SJCRH30 (cell line): ENCODE measurements at places on chromosomes 12 and 14. TPM values are rescaled to one million over a fixed set of nuclear protein-coding genes. Genes with fewer than 3 reads are reported as not detected.

DNA sequence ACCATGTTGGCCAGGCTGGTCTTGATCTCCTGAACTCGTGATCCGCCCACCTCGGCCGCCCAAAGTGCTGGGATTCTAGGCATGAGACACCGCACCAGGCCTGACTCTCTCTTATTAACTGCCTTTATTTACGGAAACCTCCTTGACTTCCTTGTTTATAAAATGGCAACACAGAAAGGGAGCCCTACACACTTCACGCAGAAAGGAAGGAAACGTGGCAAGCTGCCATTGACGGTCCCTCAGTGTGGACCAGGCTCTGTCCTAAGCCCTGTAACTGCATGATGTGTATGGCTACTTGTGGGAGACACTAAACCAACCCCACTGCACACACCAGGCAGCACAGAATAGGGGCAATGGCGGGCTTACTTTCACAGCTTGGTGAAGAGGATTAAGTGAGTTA is 11.7 kb downstream of the CINP start:
- no peak for DNase-seq
- no peak overlapping the region for H3K27ac ChIP-seq
- no peak overlapping the region for H3K4me3 ChIP-seq
- no peaks in the 10 kb centered on the region for H3K4me1 ChIP-seq

DNA sequence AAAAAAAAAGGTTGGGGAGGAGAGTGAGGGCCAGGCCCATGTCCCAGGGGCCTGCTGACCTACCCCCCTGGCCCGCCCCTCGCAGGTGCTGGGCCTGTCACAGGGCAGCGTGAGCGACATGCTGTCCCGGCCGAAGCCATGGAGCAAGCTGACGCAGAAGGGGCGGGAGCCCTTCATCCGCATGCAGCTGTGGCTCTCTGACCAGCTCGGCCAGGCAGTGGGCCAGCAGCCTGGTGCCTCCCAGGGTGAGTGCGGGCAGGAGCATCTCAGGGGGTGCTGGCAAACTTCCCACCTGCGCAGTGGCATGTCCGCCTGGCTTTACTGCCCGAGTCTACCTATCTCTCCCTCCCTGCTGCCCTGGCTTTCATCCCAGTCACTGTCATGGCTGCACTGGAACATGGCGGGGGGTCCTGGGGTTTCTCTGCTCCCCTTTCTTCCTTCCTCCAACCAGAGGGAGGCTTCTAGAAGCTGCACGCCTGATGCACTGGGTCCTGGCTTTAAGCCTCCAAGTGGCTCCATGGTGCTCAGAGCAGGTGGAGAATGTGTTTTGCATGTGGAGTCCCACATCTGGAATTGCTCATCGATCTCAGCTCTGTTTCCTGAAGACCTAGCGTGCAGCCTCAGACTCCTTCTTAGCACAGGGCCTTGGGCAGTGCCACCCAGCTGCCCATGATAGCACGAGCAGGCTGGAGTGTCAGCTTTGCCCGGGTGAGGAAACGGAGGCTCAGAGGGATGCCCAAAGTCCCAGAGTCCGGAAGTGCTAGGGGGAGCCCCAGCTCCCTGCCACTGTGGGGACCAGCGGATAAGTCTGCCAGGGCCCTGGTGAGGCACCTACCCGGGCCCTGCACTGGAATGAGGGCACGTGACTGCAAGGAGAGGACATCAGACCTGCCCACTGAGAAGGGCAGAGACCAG is 46.3 kb downstream of the PHETA1 start:
- no peaks in the 10 kb centered on the region for H3K4me1 ChIP-seq
- H3K36me3 ChIP-seq, result no peaks in the 10 kb centered on the region
- DNase-seq, result peak; percentile 37

DNA sequence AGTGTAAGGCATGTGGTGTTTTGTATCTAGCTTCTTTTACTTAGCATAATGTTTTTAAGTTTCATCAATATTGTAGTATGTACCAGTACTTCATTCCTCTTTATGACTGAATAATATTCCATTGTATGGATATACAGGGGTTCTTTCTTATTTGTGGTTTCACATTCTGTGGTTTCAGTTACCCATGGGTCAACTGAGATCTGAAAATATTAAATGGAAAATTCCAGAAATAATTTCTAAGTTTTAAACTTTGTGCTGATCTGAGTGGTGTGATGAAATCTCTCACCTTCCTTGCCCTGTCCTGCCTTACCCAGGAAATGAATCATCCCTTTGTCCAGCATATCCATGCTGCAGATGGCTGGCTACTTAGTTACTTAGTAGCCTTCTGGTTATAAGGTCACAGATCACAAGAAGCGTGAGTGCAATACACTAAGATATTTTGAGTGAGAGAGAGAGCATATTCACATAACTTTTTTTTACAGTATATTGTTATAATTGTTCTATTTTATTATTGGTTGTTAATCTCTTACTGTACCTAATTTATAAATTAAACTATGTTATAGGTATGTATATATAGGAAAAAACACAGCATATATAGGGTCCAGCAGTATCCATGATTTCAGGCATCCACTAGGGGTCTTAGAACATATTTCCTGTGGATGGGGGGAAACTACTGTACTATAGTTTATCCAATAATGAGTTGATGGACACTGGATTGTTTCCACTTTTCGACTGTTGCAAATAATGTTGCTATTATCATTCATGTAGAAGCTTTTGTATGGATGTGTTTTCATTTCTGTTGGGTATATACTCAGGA is 59.6 kb upstream of the LRTM2 start:
- DNase-seq, result no peak
- peaks cover 19% of the 10 kb centered on the region for H3K4me1 ChIP-seq
- H3K4me3 ChIP-seq, result no peak overlapping the region
- H3K27me3 ChIP-seq, result no peaks in the 10 kb centered on the region
- H3K36me3 ChIP-seq, result peaks cover 11% of the 10 kb centered on the region

GRCh38 chr12:3135522-3136461 is 58.6 kb downstream of the TSPAN9 start:
- no peak overlapping the region for H3K27ac ChIP-seq
- peaks cover 68% of the 10 kb centered on the region for H3K4me1 ChIP-seq
- no peaks in the 10 kb centered on the region for H3K27me3 ChIP-seq

DNA sequence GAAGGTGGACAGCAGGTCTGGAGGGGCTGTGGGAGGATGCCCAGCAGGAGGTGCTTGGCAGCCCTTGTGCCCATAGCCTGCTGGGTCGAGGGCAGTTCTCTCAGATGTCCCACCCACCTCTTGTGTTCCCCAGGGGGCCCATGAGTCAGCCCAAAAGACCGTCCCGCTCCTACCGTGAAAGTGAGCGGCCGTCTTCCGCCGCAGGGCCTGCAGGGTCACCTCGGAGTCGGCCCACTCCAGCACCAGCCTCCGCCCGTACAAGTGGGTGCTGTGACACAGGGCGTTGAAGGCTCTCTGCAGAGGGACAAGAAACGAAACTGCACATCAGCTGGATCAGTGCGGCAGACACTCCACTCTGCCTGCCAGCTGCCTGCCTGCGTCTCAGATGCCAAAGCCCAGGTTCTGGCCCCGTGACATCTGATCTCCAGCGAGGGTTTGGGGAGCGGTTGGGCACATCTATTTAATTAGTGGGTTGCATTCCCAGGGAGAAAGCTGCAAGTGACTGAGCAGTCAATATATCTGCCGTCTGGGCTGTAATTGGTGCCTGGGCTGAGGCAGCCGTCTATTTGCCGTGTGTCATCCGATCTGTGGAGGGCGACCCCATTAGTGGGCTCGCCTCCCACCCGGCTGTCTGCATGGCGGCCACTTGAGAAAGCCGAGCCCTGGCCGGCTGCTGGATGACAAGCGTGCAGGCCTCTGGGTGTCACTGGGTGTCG is 121.5 kb downstream of the RBM19 start:
- H3K4me1 ChIP-seq, result peaks cover 17% of the 10 kb centered on the region
- H3K27me3 ChIP-seq, result no peaks in the 10 kb centered on the region
- H3K36me3 ChIP-seq, result no peaks in the 10 kb centered on the region

DNA sequence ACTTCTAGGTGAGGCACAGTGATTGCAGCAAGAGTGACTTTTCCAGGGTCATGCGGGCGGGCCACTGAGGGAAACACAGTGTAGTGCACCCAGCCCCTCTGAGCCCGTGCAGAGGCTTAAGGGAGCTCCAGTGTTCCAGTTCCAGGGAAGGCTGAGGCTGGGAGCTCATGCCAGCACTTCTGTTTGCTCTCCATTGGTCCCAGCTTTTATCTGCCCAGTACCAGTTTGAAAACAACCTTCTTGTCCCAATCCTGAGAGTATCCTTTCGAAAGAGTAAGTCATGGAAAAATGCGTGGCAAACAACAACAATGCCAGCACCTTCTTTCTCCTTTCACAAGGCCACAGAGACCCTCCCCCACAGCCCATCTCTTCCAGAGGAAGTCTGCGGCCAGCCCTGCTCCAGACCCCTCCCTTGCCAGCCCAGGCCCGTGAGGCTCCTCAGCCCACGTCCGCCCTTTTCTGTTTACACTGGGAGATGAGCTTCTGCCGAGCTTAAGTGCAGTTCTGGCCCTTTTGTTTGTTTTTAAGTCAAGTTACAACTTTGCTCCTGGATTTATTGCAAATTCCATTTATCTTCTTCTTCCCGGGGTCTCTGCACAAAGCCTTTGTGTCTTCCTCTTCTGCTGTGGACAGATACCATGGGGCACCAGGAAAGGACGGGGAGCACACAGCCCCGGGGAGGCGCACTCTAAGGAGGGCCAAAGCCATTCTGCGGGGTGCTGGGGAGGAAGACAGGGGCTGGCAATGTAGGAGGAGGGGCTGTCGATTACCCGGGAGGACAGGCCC is 185.6 kb downstream of the ZFP36L1 start:
- no peaks in the 10 kb centered on the region for H3K27me3 ChIP-seq
- no peak for DNase-seq
- peak overlapping the region; percentile 51 for H3K27ac ChIP-seq
- H3K4me3 ChIP-seq, result no peak overlapping the region

DNA sequence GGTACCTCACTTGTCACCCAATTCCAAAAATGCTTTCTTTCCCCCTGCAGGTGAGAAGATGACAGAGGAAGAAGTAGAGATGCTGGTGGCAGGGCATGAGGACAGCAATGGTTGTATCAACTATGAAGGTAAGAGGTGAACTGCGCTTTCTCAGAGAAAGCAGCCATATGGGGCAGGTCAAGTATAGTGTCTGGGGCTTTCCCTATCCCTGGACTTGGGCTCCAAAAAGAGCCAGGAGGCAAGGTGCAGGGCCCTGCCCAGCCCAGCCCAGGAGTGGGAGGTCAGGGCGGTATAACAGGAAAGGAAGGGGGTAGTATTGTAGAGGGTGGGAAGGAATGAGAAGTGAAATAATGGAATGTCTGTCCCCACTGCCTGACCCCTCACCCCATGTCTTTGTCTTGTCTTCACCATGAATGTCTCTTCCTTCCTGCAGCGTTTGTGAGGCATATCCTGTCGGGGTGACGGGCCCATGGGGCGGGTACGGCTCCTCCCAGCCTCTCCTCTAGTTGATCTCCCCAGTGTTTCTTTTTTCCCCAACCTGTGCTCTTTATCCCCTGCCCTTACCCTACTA is 2.1 kb downstream of the MYL6 start:
- no peaks in the 10 kb centered on the region for H3K27me3 ChIP-seq
- H3K36me3 ChIP-seq, result peaks cover 62% of the 10 kb centered on the region
- no peak overlapping the region for H3K27ac ChIP-seq

DNA sequence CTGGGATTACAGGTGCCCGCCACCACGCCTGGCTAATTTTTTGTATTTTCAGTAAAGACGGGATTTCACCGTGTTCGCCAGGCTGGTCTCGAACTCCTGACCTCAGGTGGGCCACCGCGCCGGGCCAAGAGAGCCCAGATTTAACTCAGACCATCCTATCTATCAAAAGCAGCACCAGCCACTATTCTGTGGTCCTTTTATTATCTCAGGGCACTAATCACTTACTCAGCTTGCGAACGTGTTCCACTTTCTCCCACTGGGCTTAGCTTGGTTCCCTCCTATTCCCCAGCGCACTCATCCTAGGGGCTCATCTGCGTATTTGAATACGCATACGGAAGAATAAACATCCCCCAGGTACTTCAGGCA is 16.2 kb upstream of the AACS start:
- no peaks in the 10 kb centered on the region for H3K36me3 ChIP-seq
- H3K27ac ChIP-seq, result no peak overlapping the region
- H3K4me3 ChIP-seq, result no peak overlapping the region
- no peak for DNase-seq
- H3K4me1 ChIP-seq, result no peaks in the 10 kb centered on the region

- no peak overlapping the region for H3K27ac ChIP-seq
- DNase-seq, result no peak
- H3K36me3 ChIP-seq, result no peaks in the 10 kb centered on the region
- H3K4me1 ChIP-seq, result peaks cover 14% of the 10 kb centered on the region
Measured at GRCh38 chr14:104804481-104805325, 3.8 kb downstream of the ZBTB42 start.

DNA sequence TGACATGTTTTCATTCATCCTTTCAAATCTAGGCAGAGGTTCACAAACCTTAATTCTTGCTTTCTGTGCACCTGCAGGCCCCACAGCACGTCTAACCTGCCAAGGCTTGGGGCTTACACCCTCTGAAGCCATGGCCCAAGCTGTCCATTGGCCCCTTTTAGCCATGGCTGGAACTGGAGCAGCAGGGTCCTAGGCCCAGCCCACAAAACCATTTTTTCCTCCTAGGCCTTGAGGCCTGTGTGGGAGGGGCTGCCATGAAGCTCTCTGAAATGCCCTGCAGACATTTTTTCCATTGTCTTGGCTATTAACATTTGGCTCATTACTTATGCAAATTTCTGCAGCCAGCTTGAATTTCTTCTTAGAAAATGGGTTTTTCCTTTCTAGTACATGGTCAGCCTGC is 547.5 kb downstream of the KCNH5 start:
- no peak overlapping the region for H3K27ac ChIP-seq
- H3K36me3 ChIP-seq, result no peaks in the 10 kb centered on the region

- H3K36me3 ChIP-seq, result peaks cover 33% of the 10 kb centered on the region
- H3K27ac ChIP-seq, result no peak overlapping the region
- DNase-seq, result no peak
- H3K27me3 ChIP-seq, result no peaks in the 10 kb centered on the region
- H3K4me3 ChIP-seq, result no peak overlapping the region
Measured at GRCh38 chr12:123726962-123727361, 14.8 kb downstream of the ATP6V0A2 start.

GRCh38 chr12:94405413-94406116 is 54.1 kb downstream of the CEP83 start:
- no peaks in the 10 kb centered on the region for H3K27me3 ChIP-seq
- H3K27ac ChIP-seq, result no peak overlapping the region
- H3K36me3 ChIP-seq, result peaks cover 3% of the 10 kb centered on the region
- H3K4me1 ChIP-seq, result no peaks in the 10 kb centered on the region
- H3K4me3 ChIP-seq, result no peak overlapping the region

The LRP1 gene
- 53.7 and 58.6 TPM in 2 replicates for total RNA-seq

The KCNA5 gene
- total RNA-seq, result not detected in 2 replicates

The OVCH1 gene
- total RNA-seq, result 0.45 and 0.76 TPM in 2 replicates
